Stromal cell of bone marrow (primary cell): ENCODE measurements at places on chromosomes 6 and 20.

DNA sequence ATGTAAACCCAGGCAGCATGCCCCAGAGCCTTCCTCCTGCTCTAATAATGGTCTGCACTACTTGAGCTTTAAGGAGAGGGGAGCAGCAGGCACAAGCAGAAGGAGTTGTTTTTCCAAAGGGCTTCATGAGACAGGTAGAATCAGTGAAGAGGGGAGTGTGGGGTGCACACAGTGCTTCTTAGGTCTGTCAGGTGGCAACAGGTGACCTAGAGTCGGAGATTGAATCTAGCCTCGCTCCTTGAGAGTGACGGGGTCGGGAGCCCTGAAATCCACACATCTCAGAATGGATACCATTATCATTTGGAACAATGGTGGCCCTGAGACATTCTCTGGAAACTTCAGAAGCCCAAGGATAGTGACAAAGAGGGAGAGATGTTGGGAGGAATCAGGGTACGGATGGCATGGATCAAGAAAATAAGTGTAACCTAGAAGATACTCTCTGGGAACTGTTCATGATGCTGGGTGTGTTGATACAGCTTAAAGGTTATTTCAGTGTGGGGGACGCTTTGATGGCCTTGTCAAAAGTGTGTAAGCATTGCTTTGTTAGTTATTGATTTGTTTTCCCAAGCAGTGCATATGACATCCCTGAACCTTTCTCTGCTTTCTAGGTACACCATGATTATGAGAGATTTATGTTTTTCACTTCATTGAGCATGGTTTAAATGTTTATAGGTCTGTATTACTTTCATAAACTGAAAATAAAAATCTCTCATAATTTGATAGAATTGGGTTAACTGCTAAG is 77.8 kb upstream of the L3MBTL3 start:
- no peak for DNase-seq

DNA sequence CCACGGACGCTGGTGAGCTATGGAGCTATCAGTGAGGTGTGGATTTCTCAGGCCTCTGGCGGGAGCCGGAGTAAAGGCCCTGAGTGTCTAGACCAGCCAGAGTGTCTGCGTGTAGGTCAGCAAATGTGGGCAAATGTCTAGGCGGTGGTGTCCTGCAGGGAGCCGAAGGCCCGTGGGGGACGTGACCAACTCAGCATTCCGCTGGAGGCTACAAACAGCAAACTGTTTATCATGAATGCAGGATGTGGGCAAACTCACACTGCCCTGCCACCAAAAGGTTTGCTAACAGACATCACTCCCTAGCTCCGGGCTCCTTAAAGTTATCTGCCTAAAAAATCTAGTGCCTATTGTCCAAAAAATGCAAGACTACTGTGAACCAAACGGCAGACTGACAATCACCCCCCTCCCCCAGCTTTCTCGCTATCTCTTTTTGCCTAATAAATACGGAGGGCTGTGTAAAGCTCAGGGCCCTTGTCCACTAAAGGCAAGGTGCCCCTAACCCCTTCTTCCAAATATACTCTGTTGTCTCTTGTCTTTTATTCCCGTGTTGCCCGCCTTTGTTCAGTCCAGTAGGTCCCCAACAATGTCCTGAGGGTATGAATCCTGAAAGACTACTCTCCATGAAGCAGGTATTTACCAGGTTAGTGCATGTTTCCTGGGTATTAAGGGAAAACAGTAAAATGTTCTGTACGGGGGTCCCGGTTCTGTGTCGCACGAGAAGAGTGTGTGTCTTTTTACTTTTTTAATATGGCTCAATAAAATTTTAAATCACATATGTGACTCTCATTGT is 29.0 kb upstream of the AFDN start:
- DNase-seq: no peak

GRCh38 chr6:138278326-138278725 is 60.0 kb upstream of the PBOV1 start:
- DNase-seq: no peak

DNA sequence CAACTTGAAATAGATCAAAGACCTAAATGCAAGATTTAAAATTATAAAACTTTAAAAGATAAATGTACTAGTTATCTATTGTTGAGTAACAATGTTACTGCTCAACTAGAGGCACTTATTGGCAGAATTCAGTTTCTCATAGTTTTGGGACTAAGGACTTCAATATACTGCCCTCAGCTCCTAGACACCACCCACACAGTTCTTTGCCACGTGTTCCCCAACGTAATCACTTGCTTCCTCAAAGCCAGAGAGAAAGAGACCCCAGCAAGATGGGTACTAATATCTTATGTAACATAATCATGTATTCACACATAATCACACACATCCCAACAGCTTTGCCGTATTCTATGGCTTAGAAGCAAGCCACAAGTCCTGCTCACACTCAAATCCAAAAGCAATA is 50.3 kb upstream of the SLC22A16 start:
- DNase-seq: no peak

- DNase-seq: no peak
Observed at GRCh38 chr6:148493424-148493823, 150.8 kb downstream of the SASH1 start.
